ENCODE measurements at places on chromosomes 1 and 21.

- DNase-seq = no peak
Observed at GRCh38 chr1:11156441-11156840, 32.7 kb upstream of the ANGPTL7 start.

DNA sequence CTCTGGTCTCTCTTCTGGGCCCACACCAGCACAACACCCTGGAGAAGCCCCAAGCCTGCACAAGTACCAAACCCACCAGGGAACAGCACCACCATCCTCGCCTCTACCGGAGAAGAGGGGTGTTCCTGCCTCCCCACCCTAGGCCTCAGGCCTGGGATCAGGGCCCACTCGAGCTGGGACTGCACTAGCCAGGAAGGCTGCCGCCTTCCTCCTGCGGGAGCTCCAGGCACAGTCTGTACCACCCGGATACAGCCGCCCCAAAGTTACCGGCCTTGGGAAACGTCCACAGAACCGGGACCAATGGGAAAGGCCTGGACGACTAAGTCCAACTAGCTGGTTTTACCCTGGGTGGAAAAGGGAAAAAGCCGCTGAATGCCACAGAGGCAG is 3.4 kb downstream of the TAL1 start:
- DNase-seq = no peak

- DNase-seq = no peak
Observed at GRCh38 chr21:41147096-41147978, 20.6 kb upstream of the BACE2 start.

DNA sequence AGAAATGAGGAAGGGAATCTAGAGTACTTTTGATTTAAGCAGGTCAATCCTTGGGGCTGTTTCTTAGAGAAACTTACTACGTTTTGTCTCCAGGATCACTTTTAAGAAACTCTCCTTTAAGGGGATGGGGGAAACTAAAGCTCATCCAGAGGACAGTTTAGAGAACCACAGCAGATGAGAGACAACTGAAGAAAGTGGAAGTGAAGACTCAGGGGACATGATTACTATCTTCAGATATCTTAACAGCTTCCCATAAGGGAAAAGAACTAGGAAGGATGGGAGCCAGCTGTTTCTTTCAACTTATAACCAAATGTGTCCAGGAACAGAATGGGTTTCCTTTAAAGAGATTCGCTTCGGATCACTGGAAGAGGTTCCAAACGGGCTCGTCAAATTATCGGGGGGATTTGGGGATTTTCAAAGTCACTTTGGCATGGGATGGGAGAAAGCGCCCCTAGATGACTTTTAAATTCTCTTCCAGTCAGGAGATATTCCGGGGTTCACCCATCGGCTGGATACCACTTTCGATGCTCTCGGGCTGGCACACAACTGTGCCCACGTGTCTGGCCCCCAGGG is 1.2 kb downstream of the SCMH1 start:
- no peak for DNase-seq

DNA sequence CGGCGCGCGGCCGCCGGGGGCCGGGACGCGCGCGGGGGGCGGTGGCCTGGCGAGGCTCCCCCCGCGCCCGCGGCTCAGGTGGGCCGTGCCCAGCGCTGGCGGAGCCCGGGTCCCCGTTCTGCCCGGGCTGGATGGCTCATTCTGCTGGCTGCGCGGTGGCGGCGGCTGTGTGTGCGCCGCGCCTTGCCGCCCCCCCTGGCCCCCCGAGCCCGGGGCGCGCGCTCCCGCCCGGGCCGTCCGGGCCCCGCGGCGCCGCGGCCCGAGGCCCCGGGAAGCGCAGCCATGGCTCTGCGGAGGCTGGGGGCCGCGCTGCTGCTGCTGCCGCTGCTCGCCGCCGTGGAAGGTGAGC is at the start of gene EPHB2:
Gene EPHB2, plus strand, starts transcription at position 139 of the 349 bp plus-strand sequence. Its CDS starts 144 bp downstream, at position 283.
- DNase-seq = no peak

- DNase-seq = no peak
Observed at GRCh38 chr1:213533125-213533524, 454.6 kb upstream of the PROX1 start.

DNA sequence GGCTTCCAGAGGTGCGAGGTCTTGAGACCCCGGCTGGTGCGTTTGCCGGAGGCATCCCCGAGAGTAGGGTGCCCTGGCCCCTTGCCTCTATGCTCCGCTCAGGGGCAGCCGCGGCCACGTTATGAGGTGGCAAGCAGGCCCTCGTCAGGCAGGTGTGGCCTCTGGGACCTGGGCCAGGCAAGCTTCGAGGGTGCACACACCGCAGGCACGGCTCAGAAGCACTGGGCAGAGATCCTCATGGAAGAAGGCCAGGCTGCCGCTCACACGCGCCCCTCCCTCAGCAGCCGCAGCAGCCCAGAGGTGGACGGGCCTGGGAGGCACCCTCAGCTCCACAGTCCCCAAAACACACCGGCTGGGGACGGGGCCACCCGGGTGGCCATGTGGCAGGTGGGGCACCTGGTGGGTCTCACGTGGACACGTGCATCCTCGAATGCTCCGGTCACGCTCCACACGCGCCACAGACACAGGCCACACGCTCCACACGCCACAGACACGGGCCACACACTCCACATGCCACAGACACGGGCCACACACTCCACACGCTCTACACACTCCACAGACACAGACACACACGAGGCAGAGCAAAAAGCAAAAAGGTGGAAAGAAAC is 6.5 kb downstream of the SDF4 start:
- no peak for DNase-seq

- DNase-seq = peak; percentile 61
Observed at GRCh38 chr1:41455479-41456332, 28.8 kb downstream of the EDN2 start.

GRCh38 chr1:99560207-99561040 is 85.5 kb upstream of the PALMD start:
- DNase-seq = no peak

GRCh38 chr21:44495611-44496563 is 40.6 kb downstream of the LRRC3 start:
- no peak for DNase-seq

- DNase-seq = no peak
Observed at GRCh38 chr1:185850366-185850765, 116.2 kb downstream of the HMCN1 start.

GRCh38 chr1:219476716-219477115 is 136.2 kb downstream of the ZC3H11B start:
- no peak for DNase-seq

DNA sequence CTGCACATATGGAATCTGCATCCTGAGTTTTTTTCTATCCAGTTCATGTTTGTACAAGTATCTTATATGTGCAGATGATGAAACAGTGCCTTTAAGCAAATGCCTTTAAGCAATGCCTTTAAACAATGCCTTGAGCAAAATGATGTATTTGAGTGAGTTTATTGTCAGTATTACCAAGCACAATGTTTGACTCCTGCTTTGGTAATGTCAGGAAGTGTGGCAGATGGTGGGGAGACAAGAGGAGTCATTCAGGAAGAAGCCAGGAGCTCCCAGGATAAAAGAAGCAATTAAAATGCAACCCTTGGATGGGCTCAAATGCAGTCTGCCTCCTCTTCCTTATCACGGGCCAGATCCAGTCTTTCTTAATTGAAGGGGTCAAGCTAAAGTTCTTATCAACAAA is 108.7 kb upstream of the KCNJ15 start:
- DNase-seq = no peak

GRCh38 chr1:89804642-89805237 is 16.1 kb upstream of the LRRC8D start:
- peak; percentile 87 for DNase-seq

DNA sequence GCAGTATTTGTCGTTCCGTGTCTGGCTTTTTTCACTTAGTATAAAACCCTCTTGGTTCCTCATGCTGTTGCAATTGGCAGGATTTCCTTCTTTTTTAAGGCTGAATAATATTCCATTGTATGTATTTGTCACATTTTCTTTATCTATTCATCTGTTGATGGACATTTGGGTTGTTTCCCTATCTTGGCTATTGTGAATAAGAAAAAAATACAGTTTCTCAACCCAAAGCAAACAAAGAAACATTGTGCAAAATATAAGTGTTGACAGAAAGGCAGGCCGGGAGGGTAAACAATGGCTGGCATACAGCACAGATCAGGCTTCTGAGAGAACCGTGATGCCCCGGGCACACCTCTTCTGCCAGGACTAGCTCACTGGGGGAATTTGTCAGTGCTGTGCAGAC is 26.9 kb downstream of the NENF start:
- no peak for DNase-seq

DNA sequence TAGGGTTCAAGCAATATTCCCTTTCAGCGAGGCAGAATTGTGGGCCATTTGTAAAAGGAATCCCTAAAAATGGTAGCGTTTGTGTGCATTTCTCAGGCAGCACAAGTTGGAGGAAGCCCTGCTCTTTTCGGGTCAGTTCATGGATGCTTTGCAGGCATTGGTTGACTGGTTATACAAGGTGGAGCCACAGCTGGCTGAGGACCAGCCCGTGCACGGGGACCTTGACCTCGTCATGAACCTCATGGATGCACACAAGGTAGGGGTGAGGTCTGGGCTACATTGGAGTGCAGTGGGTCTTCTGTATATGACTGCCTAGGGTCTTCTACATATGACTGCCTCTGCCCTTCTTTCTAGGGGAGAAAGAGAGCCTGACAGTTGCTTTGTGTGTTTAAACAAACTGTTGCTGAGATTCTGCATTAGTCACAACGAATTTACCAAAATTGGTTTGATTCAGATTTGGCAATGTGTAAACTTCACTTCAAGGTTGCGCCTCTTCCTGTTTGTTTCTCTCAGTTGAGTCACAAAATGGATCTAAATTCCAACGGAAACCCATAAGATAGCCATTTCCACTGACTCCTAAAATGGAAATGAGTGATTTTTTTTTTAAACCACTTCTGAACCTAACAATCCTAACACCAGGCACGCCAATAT is 40.4 kb upstream of the BMP8A start:
- no peak for DNase-seq

DNA sequence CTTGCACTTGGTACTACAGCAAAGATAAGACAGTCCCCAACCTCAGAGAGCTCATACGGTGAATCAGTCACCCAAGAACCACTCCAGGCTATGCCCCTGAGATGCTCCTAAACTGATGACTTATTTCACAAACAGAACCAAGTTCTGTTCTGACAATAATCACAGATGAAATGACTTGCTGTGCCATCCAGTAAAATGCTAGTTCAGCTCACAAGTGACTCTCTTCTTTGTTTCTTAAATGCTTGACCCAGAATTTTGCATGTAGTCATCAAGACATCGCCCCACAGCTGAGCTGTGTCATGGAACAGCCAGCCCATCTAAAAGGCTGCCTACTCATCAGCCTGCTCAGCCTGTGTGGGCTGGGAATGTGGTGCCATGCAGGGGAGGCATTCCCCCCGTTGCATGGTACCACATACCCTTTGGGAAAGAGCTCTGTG is 6.1 kb upstream of the SLC19A2 start:
- no peak for DNase-seq

GRCh38 chr1:8381618-8382017 is 63.7 kb downstream of the SLC45A1 start:
- no peak for DNase-seq

- DNase-seq = no peak
Observed at GRCh38 chr1:161954466-161954865, 69.2 kb downstream of the OLFML2B start.

DNA sequence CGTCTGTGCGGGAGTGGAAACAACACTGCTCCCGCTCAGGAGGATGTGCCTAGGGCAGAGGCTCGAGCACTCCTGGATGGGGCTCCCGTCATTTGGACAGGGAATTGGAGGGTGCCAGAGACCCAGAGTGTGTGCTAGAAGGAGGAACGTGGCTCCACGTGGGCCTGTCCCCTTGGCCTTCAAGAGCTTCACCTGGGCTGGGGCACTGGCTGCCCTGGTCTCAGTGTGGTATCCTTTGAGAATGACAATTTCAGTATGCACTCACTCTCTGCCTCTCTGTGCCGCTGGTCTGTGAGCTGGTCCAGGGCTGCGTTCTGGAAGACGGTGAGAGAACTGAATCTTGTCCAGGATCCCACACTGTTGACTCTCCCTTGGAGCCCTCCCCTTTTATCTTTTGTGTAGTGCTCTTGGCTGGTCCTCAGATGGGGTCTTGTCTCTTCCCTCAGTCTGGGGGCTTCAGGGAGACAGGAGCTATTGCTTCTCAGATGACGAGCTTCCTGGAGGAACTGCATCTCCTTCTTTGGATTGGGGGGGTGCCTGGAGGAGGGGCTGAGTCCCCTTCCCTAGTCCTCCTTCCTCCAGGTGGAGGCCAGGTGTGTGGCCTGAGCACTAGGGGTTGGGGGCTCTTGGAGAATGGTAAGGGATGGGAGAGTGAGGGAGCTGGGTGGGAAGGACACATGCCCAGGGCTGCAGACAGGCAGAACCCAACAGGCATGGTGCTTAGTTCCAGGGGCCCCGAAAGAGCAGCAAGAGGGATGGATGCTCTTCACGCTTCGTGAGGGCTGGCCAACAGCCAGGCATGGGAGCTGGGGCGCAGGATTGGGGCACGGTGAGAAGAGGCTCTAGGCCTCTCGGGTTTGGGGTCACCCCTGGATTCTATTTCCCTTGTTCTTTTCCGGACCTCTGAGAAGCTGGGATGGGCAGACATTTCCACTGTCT is 14.8 kb upstream of the ETV3L start:
- peak; percentile 45 for DNase-seq

DNA sequence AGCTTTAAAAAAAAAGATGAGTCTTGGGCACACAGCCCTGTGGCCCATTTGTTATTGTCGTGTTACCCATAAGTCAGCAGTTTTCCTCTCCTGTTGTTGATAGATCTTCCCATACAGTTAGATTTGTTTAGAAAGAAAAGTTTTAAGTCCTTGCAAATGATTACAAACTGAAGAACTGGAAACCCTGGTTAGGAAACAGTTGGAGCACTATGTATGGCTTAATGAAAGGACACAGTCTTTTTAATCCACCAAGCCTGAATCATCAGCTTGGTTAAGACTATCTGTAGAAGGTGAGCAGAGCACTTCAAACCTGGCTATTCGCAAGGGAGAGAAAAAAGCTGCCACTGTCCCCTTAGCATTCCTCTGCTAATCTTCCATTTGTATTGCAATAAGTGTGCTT is 241.0 kb downstream of the DISC1 start:
- no peak for DNase-seq

- no peak for DNase-seq
Observed at GRCh38 chr1:54318246-54318814, 87.9 kb downstream of the SSBP3 start.

DNA sequence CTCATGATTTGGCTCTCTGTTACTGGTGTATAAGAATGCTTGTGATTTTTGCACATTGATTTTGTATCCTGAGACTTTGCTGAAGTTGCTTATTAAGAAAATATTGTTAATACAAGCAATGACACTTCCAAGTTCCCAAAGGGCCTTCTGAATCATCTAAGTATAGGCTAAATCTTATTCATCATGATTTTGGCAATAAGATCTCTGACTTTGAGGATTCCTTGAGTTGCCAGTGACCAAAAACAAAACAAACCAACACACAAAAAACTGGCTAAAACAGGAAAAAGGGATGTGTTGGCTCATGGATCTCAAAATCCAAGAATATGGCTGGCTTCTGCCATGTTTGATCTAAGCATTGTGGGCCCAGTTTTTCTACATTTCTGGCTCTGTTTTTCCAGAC is 163.4 kb downstream of the HHIPL2 start:
- DNase-seq = no peak

DNA sequence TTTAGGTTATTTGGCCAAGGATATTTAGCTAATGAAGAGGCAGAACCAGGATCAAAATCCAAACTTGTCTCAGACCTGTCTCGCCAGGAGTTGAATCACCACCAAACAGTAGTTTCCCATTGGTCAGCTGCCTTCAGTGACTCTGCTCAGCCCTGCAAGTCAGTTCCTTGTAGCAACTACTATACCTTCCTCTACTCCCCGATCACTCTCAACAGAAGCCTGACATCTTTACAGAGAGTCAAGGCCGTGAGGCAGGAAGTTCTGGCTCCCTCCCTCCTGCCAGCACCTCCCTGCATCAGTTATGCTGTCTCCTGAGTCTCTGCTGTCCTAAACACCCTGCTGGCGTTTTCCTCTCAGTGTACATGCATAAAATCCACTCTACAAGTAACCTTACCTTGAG is 13.2 kb downstream of the PSMD4 start:
- no peak for DNase-seq
